CD4-positive, alpha-beta T cell treated with Interleukin-6 at 100 ng/mL for 8 hours (primary cell): ENCODE measurements at places on chromosomes 12 and 14.
A peak's percentile ranks its signal among the peaks of the same experiment; 100 is the strongest.

DNA sequence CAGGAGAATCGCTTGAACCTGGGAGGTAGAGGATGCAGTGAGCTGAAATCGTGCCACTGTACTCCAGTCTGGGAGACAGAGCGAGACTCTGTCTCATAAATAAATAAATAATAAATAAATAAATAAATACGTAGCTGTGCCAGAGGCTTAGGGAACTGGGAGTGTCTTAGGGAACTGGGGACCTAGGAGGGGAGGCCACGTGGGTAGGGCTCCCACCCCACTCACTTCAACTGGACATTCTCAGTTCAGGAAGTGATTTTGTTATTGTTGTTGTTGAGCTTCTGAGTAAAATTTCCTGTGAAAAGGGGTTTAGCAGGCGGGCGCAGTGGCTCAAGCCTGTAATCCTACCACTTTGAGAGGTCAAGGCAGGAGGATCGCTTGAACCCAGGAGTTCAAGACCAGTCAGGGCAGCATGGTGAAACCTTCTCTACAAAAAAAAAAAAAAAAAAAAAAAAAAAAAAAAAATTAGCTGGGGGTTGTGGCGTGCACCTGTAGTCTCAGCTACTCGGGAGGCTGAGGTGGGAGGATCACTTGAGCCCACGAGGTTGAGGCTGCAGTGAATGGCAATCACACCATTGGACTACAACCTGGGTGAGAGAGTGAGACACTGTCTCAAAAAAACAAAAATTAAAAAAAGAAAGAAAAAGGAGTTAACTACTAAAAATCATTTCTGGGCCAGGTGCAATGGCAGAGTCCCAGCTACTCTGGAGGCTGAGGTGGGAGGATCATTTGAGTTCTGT, 19.0 kb upstream of the ANKRD9 start:
- DNase-seq = no peak

GRCh38 chr12:104412681-104413080, 44.1 kb upstream of the CHST11 start:
- DNase-seq = no peak

- no peak for DNase-seq
Observed at GRCh38 chr14:42113358-42114069, 506.8 kb downstream of the LRFN5 start.

DNA sequence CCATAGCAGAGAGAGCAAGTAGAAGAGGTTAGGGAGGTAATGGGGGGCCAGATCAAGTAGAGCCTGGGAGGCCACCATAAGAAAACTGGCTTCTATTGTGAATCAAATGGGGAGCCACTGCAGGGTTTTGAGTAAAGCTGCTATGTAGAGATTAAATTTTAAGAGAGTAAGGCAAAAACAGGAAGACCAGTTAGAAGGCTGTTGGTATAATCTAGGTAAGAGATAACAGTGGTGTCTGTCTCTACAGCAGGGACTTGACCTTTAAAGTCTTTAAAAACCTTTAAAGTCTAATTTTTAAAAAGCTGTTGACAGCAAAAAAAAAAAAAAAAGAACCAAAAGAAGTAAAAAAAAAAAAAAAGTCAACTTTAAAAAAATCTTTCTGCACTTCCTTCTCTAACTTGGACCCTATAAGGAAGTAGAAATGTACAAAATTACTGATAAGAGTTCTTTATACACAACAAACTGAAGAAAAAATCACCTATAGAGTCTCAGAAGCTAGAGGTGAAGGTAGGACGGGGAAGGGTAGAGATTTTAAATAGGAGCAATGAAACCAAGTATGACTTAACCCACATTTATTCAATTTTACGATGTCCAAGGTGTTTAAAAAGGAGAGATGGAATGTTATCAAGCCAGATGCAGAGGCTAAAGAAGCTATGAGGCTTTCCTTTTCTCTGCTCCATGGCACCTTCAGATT, 26.1 kb downstream of the SGPP1 start:
- no peak for DNase-seq

DNA sequence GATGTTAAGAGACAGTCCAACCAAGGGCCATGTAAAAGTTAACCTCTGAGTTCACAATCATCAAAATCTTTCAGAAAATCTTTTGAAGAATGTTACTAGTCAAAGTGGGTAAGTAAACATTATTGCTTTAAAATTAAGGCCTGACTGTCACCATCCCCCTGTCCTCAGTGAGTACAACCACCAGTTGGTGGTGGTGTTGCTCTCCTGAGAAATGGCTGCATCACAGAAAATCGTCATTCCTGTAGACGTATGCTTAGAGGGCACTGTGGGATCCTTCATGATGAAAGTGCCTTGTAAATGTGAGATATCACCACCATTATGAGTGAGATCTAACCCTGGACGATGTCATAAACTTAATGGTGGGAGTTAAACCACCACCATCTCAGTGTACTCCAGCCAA, 451.2 kb downstream of the RPS29 start:
- DNase-seq = no peak

DNA sequence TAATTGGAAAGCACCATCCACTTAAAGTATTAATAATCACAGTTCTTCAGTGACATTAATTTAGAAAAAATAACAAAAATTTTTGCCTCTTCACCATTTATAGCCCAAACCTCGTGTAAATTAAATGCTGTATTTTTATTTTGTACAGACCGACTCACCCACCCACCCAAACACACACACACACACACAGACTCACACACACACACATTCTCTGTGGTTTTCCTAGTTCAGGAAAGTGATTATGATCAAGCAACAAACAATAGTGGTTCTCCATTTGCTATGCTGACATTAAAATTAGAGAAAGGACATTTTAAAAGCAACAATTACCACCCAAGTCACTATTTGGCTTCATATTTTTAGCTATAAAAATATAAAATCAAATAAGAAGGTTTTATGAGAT, 112.5 kb upstream of the FLRT2 start:
- DNase-seq = no peak

GRCh38 chr12:121575952-121576625, 4.7 kb downstream of the KDM2B start:
- no peak for DNase-seq

GRCh38 chr14:101194373-101195308, 291.1 kb upstream of the RTL1 start:
- DNase-seq = no peak

GRCh38 chr12:51238037-51238509, 553 bp upstream of the DAZAP2 start:
- DNase-seq = peak; percentile 21

DNA sequence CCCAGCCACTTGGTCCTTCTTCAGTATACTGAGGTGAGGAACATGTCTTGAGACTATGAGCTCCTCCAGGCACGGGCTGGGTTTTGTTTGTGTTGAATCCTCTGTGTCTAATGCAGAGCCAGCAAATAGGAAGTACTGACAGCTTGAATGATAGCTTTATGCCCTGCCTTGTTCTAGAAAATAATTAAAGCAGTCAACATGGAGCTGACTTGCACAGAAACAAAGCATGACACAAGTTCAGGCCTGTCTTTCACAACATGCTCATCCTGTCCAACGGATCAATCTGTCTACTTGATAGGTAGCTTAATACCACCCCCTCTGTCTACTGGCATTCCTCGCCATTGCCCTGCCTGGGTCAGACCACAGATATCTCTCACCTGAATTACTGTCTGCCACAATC, 140.9 kb downstream of the ESRRB start:
- DNase-seq = no peak

DNA sequence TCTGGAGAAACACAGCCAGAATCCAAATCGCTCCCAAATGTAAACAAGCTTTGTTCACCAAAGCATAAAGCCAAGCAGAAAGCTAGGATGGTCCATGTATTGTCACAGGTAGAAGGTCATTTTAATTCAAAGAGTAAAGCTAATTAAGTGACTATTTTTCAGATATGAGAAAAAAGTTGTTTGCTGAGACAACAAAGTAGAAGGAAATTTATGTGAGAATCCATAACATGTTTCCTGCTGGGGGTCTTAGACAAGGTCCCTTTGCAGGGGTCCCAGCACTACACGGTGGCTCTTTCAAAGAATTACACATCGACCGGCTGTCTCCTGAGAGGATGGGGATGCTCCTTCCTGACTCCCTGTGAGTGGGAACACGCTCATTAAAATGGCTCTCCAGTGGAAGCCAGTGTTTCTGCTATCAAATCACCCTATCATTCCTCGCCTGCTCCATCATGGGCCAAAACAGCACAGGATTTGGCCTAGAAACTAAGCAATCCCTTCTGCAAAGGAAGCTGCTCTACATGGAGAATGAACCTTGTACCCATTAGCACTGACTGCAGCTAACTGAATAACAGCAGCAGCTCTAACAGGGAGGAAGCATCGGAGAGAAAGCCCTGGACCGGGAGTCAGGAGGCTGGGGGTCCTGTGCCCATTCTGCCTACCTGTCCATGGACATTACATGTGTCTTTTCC, 175.3 kb downstream of the STXBP6 start:
- no peak for DNase-seq
